Brain pericyte (primary cell): ENCODE measurements at places on chromosomes 11 and 22.

- no peak for DNase-seq
These were observed at the start of gene CD151 for GRCh38 chr11:832529-833113. CD151 (plus strand) TSS chr11:832952; CDS start chr11:836070, 3,118 bp downstream.

DNA sequence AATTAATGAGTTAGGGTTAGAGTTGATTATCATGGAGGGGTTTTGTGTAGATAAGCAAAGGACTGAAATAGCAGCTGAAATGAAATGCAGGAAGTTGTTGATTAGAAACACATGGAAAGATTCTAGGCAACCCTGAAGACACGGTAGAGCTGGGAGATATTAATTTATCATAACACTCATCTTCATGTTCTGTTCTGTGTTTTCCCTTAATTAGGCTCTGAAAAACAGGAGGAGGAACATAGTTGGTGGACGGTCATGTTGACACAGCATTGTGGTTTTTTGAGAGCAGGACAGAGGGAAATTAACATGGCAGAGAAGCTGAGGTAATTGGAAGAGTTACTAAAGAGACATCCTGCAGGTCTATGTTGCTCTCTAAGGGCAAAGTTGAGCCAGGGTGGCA, 138.8 kb upstream of the UBASH3B start:
- no peak for DNase-seq

DNA sequence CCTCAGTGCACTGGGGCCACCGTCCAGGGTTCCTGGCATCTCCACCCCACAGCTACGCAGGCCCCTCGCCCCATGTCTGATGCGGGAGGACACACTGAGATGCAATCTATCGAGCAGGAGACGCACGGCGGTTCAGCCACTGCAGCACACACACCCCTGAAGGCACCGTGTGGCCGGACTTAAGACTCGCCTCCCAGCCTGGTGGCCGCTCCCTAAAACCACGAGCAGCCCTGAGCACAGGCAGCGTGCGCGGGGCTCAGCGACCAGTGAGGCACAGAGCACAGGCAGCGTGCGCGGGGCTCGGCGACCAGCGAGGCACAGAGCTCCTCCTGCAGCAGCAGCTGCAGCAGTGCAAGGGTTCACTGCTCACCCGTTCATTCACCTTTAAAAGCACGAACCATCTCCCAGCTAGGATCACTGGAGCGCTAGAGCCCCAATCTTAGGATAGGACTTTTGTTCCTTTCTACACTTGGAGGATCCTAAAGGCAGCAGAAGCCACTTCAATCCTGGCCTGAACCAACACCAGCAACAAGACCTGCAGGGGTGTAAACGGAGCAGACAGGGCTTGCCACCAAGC, 31.4 kb downstream of the TOLLIP start:
- DNase-seq = no peak

GRCh38 chr22:42306010-42306409, 35.6 kb upstream of the TCF20 start:
- no peak for DNase-seq

DNA sequence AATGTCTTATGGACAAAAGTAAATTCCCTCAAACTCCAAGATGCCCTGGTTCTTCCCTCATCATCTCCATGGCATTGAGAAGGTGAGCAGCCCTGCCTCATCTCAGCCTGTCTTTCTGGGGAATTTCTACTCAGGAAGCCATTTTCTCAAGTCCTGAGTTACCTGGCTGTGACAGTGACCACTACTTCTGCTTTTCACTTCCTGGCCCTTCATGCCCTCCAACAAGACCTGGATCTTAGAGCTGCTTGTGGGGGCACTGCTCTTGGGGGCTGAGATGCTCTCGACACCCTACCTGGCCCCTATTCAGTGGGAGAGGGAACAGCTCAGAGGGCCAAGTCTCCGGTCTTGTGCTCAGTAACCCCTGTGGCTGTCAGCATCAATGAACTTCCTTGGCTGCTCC, 5.5 kb upstream of the IGSF22 start:
- DNase-seq = no peak

- DNase-seq = no peak
These were observed 601.6 kb downstream of the BRD1 start for GRCh38 chr22:49226096-49226495.

GRCh38 chr22:27930331-27931060, 11.4 kb upstream of the PITPNB start:
- no peak for DNase-seq

DNA sequence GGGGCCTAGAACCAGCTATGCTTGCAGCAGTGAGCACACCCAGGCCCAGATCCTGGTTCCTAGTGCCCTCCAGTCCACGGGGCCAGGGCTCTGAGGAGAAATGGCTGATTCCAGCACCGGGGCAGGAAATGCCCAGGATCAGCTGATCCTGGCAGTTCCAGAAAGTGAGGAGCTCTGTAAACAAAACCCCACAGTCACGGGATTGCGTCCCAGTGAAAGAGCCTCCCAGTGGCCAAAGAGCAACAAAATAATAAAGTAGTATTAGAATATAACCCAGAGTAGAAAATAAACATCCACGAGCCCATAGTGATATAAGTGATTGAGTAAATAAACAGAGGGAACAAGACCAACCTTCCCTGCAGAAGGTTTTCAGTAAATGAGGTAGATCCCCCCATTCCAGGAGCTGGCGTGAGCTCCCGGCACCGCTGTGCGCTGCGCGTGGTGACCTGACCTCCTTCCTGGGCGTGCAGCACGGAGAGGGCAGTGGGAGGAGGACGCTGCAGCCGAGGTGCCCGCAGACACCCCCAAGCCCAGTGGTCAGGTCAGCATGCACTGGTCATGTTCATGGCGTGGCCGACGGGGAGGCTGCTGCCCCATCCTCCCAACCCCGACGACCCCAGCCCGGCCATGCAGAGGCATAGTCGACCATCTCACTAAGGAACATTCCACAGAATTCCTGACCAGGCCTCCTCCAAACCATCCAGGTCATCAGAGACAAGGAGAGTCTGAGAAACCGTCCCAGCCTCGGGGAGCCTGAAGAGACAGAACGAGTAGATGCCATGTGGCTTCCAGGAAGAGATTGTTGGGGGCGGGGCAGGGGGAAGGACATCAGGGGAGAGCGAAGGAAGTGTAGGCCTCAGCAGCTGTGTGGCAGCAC, 19.8 kb downstream of the PTDSS2 start:
- peak; percentile 64 for DNase-seq

DNA sequence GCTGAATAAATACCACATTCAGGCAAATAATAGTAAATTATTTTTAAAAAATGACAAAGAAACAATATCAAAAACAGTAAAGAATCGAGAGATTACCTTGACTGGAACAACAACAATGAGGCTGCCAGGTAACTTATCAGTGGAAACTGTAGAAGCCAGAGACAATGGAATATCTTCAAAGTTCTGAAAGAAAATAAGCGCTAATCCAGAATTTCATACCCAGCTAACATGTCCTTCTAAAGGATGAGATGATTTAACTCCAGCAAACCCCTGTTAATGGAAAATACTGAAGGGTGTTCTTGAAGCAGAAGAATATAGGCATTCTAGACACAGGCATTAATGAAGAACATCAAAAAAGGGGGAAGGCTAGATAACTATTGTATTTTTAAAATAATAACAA, 20.7 kb upstream of the SCUBE2 start:
- no peak for DNase-seq

DNA sequence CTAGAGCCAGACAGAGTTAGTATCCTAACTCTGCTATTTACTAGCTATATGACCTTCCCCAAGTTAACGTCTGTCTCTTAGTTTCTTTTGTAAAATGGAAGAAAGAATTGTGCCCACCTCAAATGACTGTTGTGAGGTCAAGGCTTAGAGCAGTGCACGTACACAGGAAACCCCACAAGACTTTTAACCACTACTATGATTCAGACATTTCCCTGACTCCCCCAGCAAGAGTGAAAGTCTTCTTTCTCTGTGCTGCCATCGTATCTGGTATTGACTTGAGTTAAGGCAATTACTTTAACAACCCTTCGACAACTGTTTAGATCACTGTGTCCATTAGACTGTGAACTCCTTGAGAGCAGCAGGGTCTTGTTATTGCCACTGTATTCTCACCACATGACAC, 2.6 kb upstream of the OR52W1 start:
- DNase-seq = no peak

DNA sequence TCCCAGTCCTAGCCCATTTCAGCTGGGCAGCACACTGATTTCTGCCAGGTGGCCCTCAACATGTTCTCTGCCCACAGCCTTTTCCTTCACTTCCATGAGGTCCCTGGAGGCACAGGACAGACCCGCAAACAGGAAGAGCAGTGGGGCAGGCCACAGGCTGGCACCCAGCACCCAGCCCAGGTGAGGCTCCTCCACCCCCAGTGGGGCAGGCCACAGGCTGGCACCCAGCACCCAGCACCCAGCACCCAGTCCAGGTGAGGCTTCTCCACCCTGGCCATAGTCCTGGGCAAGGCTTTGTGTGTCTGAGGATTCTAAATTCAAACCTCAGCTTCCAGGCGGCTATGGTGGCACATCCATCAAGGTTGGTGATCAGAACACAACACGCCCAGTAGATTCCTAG, 1413.0 kb downstream of the BRD1 start:
- no peak for DNase-seq

DNA sequence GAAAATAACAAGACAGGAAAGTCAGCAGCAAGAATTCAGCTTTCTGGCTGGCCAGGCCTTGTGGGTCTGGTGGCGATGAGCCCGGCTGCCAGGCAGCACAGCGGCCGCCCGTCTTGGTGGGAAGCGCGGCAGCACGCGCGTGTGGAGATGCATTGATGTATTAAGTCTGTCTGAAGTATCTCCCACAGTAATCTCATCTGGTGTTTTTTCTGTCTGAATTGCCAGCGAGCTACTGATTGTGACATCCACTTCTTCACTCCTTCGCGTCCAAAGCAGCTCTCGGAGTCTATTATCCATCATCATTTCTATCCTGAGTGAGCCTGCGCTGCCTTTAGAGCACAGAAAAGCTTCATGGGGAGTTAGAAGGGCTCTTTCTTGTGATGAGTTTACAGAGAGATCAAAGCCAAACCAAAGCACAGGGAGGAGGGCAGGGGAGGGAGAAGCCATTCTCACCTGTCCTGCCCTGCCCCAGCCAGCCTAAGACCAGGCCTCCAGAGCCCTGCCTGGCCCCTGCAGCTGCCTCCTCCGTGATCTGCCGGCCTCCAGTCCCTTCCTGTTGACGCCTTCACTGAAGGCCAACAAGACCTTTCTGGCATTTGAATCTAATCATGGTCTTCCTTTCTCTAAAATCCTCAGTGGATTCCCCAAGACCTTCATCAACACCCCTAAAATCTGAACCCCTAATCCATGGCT, 1419.0 kb downstream of the TBC1D22A start:
- no peak for DNase-seq

DNA sequence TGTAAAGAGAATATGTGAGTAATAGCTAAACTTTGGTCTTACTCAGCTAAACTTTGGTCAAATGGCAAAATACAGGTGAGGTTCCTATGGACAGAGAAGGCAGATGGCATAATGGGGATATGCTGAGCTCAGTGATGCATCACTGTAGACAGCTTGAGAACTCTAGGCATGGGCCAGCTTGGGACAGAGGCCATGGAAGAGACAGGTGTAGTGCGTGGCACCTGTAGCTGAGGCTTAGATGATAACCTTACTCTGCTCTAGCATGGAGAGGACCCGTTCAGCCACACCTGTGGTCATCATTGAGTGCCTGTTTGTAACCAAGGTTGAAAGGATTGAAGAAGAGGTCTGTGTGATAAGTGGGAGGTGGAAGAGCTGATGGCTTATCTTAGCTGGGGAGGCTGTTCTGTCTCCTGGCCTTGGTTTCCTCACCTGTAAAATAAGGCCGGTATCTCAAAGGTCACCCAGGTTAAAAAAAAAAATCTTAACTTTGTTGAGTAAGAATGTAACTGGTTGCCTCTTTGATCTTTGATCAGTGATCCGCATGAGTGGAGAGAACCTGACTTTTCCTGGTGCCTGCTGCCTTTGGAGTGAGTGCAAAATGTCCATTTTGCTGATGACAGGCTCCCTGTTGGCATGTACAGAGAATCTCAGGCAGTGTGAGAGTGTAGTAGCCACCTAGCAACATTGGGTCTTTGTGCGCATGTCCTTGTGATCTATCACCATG, 48.6 kb downstream of the ZNRF3 start:
- no peak for DNase-seq

GRCh38 chr11:117997823-117998579, 11.8 kb downstream of the IL10RA start:
- no peak for DNase-seq

DNA sequence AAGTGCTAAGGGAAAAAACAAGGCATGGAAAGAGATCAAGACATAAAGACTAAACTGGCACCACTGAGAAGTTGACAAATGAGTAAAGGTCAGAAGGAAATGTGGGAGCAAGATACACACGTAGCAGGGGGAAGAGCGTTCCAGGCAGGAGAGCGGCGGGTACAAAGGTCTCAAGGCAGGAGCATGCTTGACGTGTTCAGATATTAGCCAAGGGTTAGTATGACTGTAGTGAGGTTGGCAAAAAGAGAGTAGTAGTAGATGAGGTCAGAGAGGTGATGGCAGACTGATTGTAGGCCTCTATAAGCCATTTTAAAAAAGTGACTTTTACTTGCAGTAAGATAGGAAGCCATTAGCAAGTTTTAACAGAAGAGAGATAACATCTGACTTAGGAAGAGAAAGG, 9.9 kb downstream of the SYT9 start:
- DNase-seq = no peak

DNA sequence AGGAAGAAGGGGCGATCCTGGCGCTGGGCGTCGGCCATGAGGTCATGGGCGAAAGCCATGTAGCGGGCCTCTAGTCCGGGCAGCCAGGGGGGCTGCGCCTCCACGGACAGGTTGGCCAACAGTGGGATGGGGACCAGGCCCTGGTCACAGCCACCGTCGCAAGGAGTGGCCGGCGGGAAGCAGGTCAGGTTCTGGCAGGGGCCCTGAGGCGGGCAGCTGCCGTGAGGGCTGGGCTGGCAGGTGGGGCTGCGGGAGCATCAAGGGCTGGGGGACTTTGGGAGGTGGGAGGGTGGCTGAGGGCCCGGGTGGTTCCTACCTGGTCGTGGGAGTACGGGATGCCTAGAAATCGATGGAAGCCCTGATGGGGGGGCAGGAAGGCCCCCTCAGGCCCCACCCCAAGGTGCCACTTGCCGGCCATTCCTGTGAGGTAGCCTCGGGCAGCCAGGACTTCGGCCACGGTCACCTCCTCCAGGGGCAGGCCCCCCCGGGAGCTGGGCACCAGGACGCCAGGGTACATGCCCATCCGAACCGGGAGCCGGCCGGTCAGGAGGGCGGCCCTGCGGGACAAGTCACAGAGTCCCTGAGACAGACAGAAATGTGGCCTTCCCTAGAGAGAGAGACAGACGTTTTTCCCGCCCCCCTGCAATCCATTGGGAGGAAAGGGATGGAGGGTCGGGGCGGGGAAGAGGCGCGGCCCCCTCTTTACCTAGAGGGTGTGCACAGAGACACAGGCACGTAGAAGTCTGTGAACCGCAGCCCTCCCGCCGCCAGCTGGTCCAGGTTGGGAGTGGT, 906 bp downstream of the ARSA start:
- DNase-seq = no peak

DNA sequence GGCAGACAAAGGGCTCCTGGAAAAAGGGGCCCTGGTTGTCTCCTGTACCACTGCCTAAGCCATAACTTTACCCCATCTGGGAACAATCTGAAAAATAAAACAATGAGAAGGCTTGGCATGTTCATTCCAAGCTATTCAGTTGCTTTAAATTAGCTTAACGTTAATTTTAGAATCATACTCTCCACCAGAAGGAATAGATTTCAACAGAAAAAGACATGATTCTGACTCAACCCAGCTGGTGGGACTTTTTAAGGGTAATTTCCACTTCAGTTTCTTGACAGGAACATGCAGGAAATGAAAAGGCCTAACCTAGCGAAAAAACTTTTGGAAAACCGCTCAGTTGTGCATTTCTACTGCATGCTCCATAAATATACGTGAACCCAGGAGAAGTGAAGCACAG, 7.9 kb downstream of the SF3A1 start:
- no peak for DNase-seq

- no peak for DNase-seq
These were observed 489.6 kb downstream of the MN1 start for GRCh38 chr22:27311698-27312550.

GRCh38 chr11:27120211-27120610, 79.6 kb downstream of the BBOX1 start:
- no peak for DNase-seq
